ENCODE measurements at places on chromosomes 6 and 20.

GRCh38 chr6:128370072-128370471 is 150.3 kb downstream of the PTPRK start:
- DNase-seq = no peak

- no peak for DNase-seq
Observed at GRCh38 chr6:131317516-131317915, 182.2 kb downstream of the AKAP7 start.

- DNase-seq = no peak
Observed at GRCh38 chr6:36050305-36050704, 22.7 kb downstream of the MAPK14 start.

- no peak for DNase-seq
Observed at GRCh38 chr6:25157183-25157582, 122.0 kb upstream of the CARMIL1 start.

GRCh38 chr20:22455259-22455658 is 129.1 kb downstream of the FOXA2 start:
- no peak for DNase-seq

DNA sequence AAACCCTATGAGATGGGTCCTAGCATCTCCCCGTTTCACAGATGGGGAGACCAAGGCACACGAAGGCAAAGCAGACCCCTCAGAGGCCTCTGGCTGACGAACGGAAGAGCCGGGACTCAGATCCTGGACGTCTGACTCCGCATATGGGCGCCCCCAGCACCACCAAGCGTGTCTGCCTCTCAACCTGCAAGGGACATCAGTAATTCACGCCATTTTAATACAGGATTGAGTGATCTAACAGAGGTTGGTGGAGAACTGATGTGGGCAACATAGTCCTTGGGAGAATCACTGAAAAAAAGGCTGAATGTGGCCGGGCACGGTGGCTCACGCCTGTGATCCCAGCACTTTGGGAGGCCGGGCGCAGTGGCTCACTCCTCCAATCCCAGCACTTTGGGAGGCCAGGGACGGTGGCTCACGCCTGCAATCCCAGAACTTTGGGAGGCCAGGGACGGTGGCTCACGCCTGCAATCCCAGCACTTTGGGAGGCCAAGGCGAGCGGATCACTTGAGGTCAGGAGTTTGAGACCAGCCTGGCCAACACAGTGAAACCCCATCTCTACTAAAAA is 206.6 kb downstream of the DLL1 start:
- no peak for DNase-seq

GRCh38 chr6:116072368-116072767 is 11.7 kb upstream of the FRK start:
- DNase-seq = no peak

DNA sequence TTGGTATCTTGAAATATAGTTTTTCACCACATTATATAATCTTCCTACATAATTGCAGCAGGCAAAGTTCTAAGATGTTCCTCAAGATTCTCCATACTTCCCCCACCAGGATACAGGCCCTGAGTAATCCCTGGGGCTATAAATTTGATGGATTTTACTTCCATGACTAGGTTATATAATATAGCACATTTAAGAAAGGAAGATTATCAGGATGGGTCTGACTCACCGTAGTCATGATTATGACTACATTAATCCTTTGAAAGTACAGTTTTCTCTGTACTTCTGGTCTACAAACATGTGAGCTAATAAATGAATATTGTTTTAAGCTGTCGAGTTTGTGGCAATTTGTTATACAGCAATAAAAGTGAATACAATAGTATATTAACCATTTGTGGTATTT is 122.5 kb downstream of the MACROD2 start:
- DNase-seq = no peak

Measured in NCI-H2081 treated with DMSO at 0.1 percent for 48 hours (cell line).